ENCODE measurements at places on chromosomes 2 and 18.

GRCh38 chr2:128380061-128380889, 61.6 kb upstream of the HS6ST1 start:
- DNase-seq, result no peak

DNA sequence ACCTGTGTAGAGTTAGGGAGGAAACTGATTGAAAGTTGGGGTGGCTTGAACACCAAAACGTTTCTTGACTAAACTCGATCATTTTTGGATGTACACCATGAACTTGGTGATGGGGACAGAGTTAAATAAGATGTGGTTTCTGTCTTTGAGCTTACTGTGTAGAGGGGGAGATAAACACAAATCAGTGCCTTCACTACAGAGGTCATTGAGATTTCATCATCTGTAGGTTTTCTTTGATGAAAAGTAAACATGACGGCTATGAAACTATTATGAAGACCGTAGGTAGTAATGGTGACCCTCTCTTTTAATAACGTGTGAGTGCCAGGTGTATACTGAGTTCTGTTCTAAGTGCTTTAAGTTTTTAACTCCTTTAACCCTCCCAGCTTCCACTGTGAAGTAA, 6.5 kb downstream of the LCLAT1 start:
- DNase-seq, result no peak

- no peak for DNase-seq
These were observed 2.7 kb downstream of the AGXT start for GRCh38 chr2:240871071-240871958.

GRCh38 chr18:59275406-59275949, 2.2 kb upstream of the RAX start:
- DNase-seq, result no peak

DNA sequence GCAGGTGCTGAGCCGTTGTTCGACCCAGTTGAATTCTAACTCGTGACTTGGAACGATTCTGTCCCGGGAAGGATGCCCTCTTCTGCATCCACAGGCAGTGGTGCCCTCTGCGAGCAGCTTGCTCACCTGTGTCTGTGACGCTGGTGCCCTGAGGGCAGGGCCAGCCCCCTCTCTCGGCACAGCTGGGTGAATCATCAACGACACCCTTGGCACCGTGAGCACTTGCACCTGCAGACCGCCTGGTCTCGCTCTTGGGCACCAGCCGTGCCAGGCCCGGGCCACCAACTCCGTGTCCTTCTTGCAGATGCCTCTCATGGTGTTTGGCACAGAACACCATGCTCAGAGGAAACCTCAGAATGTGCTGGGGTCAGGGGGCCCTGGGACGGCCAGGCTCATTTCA, 75.0 kb downstream of the SLC66A2 start:
- DNase-seq, result peak; percentile 16

GRCh38 chr2:228048838-228049490, 132.5 kb downstream of the SPHKAP start:
- peak; percentile 61 for DNase-seq

GRCh38 chr18:26503382-26503781, 45.0 kb downstream of the KCTD1 start:
- peak; percentile 50 for DNase-seq

- no peak for DNase-seq
These were observed 43.0 kb upstream of the EHBP1 start for GRCh38 chr2:62662554-62662953.

DNA sequence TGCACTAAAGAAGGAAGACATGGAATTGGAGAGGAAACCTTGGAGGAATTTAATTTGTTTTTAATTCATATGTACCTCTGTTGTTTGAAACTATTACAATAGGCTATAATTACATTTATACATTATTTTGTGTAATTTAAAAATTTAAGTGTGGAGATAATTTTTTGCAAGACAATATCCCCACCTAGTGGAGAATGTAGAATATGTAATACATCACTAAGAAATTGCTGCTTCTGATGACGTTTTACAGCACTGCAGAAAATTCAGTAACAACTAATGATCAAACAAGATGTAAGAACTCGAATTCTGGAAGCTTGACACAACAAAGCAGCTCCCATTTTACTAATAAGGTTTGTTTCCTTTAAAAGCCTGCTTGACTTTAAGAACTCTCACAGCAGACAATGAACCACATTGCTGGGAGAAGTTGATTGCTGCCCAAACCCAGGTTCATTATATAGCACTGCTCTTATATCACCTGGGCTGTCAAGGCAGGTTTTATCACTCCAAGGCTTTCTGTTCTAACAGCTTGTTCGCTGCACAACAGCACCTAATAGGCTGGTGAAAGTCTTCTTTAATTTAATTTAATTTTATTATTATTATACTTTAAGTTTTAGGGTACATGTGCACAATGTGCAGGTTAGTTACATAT, 53.4 kb downstream of the THADA start:
- peak; percentile 12 for DNase-seq

DNA sequence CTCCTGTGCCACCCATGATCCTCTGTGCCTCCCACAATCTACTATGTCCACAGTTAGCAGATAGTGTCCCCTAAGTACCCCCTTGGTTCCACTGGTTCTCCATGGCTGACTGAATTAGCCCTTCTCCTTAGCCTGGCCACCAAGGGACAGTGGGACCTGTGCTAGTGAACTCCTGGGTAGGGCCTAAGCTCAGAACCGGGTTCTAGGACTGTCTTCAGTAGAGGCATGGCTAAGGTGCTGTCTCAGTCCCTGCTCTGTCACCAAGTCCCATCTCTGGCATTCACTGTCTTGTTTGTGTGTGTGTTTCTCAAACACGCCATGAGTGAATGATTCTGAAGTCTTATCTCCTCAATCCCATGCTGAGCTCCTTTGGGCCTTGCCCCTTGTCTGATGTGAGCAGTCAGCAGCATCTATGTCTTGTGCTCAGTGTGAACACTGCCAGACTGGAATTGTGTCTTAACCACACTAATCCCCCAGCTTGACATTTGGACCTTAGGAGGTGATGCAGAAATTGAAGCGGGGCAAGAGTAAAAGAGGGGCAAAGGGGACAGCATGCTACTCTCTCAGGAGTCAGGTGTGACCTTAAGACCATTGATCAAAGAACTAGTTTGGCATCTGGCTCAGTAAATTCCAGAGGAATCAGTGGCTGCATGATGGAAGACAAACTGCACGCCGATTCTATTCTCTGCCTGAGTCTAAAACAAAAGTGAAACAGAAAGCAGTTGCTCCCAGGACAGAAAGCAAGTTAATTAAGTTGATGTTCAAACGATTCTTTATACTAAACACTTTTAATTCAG, 190.5 kb downstream of the ALPK2 start:
- no peak for DNase-seq

- no peak for DNase-seq
These were observed 147.6 kb upstream of the COPS8 start for GRCh38 chr2:236938126-236938525.

- DNase-seq, result peak; percentile 24
These were observed 265.4 kb downstream of the HRH4 start for GRCh38 chr18:24725644-24726415.

DNA sequence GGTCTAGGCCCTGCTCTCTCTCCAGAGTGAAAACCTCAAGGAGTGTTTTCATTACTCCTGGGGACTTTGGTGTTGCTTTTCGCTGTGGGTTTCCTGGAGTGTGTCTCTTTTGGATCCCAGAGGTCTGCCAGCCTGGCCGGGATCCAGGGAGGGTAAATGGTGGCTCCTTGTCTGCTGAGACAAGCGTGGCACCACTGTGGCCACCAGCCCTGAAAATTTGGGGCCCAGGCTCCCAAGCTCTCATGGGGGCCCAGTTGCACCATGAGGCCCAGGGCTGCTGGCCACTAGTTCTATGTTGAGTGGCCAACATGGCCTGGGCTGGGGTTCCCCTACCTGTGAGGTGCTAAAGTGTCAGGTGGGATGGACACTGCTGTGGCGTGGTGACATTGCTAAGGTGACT, 144.8 kb downstream of the CTIF start:
- no peak for DNase-seq

DNA sequence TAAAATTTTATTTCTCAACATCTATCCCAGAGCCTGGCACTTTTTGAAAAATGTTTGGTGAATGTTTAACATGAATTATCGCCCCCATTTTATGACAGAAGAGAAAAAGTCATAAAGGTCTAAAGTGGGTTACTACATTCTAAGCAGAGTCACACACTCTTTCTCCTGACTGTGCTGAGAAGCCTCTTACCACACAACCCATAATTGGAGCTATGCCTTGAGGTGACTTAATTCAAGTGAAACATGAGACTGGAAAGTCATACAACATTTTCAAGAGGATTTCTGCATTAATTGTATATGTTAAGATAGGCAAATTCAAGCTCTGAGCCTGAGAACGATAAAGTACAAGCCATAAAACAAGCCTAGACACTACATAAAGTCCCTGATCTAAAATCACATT, 3.1 kb upstream of the DSEL start:
- no peak for DNase-seq
